CD8-positive, alpha-beta T cell (primary cell): ENCODE measurements at places on chromosomes 13 and 19.
A peak's percentile ranks its signal among the peaks of the same experiment; 100 is the strongest.

DNA sequence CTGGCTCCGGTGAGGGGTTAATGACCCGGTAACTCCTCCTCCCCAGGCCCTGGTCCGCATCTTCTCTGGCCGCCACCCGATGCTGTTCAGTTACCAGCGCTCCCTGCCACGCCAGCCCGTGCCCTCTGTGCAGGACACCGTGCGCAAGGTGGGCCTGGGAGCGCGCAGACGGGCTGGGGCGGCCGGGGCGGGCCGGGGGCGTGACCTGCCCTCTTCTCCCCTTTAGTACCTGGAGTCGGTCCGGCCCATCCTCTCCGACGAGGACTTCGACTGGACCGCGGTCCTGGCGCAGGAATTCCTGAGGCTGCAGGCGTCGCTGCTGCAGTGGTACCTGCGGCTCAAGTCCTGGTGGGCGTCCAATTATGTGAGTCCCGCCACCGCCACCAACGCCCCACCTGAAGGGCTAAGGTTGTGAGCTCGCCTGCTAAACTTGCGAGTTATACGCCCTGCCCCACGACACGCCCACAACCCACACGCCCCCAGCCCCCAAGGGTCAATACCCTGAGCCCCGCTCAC, 10.4 kb downstream of the CPT1C start:
- no peak for DNase-seq

- peak; percentile 69 for DNase-seq
These were observed 2.2 kb downstream of the CXCL17 start for GRCh38 chr19:42440357-42441048.

- DNase-seq = peak; percentile 43
These were observed at the start of gene EBI3 for GRCh38 chr19:4229179-4229931. Gene EBI3 (plus strand): TSS chr19:4229523. CDS start chr19:4229551, 28 bp downstream.

DNA sequence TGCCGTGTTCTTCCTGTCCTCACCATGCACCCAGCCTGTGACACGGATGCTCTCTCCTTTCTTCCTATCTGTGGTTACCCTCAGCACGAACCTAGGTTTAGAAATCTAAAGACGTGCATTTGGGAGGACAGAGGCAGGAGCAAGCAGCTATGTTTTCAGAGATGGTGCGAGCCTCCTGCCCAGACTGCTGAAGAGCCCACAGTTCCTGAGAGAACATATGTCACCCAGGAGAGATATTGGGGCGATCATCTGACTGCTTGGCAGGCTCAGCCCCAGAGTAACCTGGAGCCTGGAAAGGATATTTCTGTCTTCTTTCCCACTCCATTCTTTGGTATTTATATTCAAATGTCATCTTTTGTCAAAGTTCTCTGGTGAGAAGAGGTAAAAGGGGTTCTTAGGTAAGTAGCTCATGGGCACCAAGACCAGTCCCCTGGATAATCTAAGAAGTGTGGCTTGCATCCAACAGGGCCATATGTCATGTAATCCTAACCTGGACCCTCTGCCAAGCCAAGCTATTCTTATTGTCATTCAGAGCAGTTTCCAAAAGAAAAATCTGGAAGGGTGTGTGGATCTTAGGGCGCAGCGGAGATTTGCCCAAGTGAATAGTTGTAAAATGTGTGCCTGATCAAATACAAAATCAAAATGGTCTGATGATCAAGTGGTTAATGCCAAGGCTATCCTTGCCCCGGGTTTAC, 59.5 kb downstream of the FGF9 start:
- no peak for DNase-seq

- no peak for DNase-seq
These were observed 420.8 kb upstream of the GPC6 start for GRCh38 chr13:92805766-92806165.
